ENCODE measurements at places on chromosomes 5 and 9.

GRCh38 chr5:64826541-64826940, 57.8 kb downstream of the CWC27 start:
- no peak for DNase-seq

GRCh38 chr5:156481741-156482140, 154.8 kb downstream of the SGCD start:
- no peak for DNase-seq

DNA sequence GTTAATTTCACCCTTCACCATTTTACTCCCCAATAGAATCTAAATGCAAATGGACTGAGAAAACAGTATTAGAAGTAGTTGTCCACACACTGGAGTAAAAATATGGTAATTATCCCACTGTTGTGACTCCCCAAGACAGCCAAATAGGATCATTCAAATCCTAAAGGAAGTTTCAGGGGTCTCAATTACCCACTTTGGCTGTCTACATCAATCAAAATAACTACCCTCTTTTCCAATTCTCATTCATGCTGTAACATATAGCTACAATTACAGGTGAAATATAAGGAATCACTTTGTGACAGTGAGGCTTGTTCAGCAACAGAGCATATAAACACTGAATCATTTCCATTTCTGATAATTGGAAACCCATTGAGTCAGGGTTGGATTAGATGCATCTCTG, 220.1 kb downstream of the TMEM232 start:
- no peak for DNase-seq

- no peak for DNase-seq
Measured at GRCh38 chr5:126846744-126847455, 70.0 kb downstream of the LMNB1 start.

GRCh38 chr5:32934529-32934928, 223.4 kb downstream of the NPR3 start:
- no peak for DNase-seq

GRCh38 chr5:170388818-170389549, at the start of gene KCNMB1:
Gene KCNMB1, minus strand, starts transcription at chr5:170389367. Its CDS starts 3,920 bp downstream, at chr5:170385447.
- no peak for DNase-seq

DNA sequence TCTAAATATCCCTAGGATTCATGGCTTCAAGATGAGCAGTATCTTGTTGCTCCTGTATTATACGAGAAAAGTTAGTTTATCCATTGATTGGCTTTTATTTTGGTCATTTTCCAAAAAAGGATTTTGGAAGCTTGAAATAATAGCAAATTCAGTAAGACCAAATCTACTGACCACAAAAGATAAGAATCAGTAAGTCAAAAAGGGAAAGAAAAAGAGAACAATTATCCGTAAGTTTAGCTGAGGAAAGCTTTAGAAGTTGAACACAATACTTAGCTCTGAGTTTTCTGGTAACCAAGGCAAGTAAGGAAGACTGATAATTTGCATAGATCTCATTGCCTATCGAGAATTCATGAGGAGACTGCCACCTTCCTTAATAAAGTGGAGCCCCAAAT, 9.1 kb downstream of the TGFBR1 start:
- no peak for DNase-seq

DNA sequence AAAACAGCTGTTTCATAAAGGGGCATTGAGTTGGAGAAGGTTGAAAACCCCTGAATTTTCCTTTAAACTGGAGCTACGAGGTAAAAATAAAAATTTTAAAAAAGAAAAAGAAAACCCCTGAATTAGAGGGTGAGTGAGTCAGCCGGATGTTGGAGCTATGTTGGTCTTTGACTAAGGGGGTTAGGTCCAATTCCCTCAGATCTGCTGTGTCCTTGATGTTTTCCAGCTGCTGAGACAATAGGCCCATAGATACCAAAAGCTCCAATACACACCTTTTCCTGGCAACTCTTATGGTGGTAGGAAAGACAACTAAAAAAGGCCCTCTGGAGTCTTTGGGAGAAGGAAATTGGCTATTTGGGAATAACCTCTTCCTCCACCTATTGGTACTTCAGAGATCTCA, 79.4 kb upstream of the SAP30L start:
- DNase-seq = peak; percentile 32

DNA sequence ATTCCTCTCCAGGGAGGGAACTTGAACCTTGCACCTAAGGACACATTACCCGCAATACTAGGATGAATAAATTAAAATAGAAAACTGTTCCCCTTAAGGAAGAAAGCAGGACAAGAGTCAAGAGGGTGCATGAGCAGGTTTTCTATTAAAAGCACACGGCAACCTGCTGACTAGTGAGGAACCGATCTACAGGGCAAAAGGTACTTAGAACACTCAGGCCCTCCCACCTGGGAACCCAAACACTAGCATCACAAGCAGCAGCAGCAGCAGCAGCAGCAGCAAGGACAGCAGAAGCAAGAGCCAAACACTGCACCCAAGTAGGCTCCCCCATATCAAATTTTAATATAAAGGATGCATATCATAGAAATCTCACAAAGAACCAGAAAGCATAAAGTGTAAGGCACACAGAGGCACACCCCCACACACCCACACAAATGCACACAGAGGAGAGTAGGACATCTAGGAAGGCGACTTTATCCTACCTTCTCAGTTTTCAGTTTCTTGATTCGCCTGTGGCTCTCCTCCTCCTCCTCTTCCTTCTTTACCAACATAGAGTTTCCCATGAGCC, 2.8 kb downstream of the ZNF608 start:
- no peak for DNase-seq

- DNase-seq = peak; percentile 47
Measured at GRCh38 chr9:2919347-2919746, 75.5 kb upstream of the PUM3 start.

- DNase-seq = no peak
Measured at GRCh38 chr5:81505672-81506071, 111.7 kb upstream of the ACOT12 start.

DNA sequence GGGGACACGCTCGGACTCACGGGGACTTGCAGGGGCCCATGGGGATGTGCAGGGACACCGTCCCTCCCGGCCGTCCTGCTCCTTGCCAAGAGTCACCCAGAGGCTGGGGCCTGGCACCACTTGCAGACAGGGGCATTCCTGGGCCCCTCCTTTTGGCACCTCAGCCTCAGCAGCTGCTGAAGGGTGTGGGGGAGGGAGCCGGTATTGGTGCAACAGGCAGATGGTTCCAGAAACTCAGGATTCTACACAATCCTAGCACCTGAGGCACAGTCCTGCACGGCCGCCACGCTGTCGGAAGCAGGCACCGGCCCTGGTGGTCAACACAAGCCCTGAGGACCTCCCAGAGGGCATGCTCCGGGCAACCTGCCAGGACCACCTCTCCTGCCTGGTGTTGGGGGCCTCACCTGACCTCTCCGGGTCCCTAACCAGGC, 19.3 kb upstream of the SLC12A7 start:
- no peak for DNase-seq

GRCh38 chr5:133360693-133361472, 251.5 kb downstream of the FSTL4 start:
- DNase-seq = no peak

DNA sequence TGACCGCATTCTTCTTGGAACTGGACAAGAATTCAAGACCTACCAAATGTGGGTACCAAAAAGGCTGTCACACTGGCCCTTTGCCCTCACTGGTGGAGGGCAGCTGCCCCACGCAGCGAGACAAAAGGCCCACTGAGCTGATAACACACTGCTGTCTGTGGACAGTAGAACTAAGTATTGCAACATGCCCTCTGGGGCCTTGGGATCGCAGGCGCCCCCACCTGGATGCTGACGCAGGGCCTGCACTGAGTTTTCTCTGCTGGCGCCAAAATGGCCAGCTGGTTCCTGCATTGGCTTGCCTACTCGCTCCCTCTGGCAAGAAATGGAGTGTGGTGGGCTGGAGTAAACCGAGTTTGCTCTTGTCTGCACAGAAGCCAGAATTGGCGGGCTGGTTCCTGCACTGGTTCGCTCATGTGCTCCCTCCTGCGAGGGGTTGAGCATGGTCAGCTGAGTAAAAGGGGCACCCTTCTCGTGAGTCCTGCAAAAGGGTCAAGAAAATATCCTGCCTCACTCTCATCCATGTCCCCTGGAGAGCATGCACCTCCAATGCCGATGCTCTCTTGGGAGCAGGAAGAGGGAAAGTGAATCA, 55.7 kb downstream of the NXNL2 start:
- DNase-seq = no peak

- no peak for DNase-seq
Measured at GRCh38 chr9:123769719-123770118, 160.2 kb downstream of the DENND1A start.

DNA sequence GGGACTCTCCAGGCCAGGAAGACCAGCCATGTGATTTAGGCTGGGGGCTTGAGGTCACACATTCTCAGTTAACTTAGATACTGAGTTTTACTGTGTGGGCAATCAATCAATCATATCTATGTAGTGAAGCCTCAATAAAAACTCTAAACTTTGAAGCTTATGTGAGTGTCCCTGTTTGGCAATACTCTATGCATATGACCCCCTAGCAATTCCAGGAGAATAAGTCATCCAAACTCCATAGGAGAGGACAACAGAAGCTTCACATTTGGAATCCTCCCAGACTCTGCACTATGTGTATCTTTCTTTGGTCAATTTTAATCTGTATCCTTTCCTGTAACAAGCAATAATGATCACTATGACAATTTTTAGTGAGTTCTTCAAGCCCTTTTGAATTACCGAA, 216.8 kb upstream of the RGMB start:
- DNase-seq = peak; percentile 53

- no peak for DNase-seq
Measured at GRCh38 chr9:85276741-85277140, 465.0 kb downstream of the AGTPBP1 start.

DNA sequence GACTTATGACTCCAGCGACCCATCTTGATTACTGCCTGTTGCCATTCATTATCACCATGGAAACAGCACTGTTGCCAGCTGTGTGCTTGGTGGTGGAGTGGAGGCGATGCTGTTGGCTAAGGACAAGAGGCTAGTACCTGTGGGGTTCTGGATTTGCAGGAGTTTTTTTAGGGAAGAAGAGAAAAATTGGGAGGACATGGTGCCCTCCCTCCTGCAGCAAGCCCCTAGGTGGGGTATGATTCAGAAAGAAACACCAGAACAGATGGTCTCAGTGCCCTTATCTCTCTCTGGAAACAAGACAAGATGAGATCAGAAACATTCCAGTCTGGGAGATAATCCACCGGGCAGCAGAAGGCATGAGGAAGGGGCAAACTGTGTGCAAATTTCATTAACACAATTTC, 87.8 kb upstream of the TLR4 start:
- DNase-seq = no peak

GRCh38 chr5:76718381-76718832, 2.5 kb downstream of the F2R start:
- DNase-seq = peak; percentile 35

DNA sequence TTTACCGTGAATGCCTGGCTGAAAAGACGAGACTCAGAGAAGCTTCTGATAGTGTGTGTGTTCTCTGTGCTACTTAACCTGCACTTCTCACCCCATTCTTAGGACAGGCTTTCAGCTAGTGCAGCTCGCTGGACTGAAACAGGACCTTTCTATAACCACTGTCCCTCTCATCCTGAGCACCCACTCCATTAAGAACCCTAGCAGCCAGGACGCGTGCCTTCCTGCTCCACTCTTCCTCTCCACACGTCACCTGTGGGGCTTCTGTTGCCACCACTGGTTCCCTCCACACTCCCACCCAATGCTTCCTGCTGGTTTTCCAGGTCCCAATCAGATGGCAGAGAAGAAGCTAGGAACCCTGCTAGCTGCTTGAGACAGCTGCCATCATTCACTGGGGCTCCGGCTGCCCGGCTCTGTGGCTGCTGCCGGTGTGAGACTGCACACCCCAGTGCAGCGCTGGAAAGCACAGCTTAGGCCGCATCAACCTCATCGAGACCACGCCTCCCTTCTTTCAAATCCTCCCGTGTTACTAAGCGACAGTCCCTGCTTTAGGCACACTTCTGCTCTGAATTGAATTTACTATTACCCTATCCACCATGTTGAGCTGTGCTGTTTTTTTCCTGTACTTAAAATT, 44.0 kb downstream of the RNF130 start:
- no peak for DNase-seq

GRCh38 chr5:167912941-167913665, 378.3 kb upstream of the WWC1 start:
- peak; percentile 64 for DNase-seq

GRCh38 chr9:97550386-97550785, 48.9 kb downstream of the TMOD1 start:
- no peak for DNase-seq

DNA sequence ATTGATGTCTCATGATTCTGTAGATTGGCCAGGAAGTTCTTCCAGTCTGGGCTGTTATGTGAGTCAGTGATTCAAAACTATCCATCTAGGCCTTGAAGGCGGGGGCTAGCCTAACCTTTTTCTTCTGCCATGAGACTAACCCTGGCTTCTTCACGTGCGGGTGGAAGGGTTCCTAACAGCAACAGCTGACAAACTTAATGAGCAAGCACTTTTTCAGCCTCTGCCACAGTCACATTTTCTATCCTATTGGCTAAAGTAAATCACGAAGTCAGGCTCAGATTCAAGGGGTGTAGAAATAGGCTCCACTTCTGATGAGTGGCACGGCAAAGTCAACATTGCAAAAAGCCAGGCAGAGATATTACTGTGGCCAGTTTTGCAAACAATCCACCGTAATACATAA, 68.4 kb downstream of the STK32A start:
- DNase-seq = no peak

DNA sequence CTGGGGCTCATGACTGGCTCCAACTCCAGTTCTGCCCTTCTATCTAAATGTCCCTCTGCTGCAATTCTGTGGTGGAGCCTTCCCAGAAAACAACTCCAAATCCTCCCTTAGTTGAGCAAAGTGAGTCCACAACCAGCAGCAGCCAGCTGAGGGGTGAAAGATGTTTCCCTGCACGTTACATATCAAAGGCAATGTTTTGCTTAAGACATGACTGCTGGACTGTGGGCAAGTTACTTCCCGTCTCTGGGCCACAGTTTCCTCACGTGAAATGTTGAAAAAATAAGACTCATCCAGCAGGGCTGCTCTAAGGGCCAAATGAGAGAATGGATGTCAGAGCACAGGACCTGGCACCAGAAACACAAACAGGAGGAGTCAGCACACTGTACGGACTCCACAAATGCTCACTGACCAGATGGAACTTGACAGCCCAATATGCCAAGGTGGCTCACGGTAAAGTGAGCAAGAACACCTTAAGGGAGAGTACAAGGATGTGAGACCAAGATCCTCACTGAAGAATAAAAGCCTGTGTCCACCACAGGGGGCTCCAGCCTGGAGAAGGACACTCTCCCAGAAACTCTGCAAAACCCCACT, 138.4 kb upstream of the ABCA1 start:
- DNase-seq = no peak

GRCh38 chr5:54793468-54794134, 191.8 kb downstream of the ESM1 start:
- DNase-seq = no peak

Data from EL (cell line).